ENCODE measurements at places on chromosomes 5 and 9. TPM values are rescaled to one million over a fixed set of nuclear protein-coding genes. Genes with fewer than 3 reads are reported as not detected.

GRCh38 chr5:171624396-171624795 is 161.2 kb upstream of the SMIM23 start:
- no peaks in the 10 kb centered on the region for H3K27me3 ChIP-seq
- DNase-seq = no peak
- no peak overlapping the region for H3K27ac ChIP-seq
- H3K4me1 ChIP-seq = peaks cover 9% of the 10 kb centered on the region

DNA sequence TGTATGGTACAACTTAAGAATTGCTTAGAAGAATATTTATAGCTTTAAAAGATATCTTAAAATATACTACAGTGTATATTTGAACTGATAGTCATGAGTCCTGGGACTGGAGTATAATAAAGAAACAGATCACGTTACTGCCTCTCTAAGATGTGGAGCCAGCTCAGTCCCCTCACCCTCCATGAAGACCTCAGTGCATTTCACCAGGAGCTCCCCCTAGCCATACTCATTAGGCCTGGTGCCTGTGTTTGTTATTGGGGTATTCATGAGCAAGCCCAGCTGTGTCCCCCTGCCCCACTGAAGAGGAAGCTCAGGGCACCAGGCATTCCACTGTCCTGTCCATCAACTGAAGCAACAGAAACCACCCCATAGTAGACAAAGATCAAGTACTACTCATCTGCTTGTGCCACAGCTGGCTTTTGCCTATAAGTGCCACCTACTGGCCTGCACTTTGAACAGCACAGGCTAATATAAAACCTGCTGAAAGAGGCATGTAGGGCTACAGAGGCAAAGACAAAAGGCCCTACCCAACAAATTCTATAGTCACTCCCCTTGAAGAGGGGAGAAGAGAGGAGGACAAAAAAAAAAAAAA is 850.2 kb upstream of the NUDT12 start:
- H3K27ac ChIP-seq = no peak overlapping the region
- no peak for DNase-seq
- no peaks in the 10 kb centered on the region for H3K36me3 ChIP-seq
- no peaks in the 10 kb centered on the region for H3K4me1 ChIP-seq

The BARHL1 gene
- total RNA-seq = not detected

The FAT2 gene
- 0.02 TPM for total RNA-seq

The SLC25A2 gene
- not detected for total RNA-seq

The PCDHGB3 gene
- total RNA-seq = 8.7 TPM

DNA sequence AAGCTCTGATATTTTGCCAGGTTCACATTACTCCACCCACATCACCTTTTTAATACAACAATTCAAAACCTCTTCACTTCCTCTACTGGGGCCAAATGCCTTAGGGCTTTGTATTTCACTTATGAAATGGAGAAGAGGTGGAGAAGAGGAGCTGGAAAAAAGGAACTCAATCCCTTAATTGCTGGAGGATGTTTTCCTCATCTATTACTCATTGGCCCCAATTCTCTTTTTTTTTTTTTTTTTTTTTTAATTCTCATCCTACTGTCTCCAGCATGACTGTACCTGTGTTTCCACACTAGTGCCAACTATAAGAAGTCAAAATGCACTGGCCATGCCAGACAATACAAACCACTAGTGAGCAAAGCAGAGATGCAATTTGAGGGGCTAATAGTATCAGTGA is 20.9 kb downstream of the FAM13B start:
- H3K36me3 ChIP-seq = no peaks in the 10 kb centered on the region
- no peaks in the 10 kb centered on the region for H3K27me3 ChIP-seq
- H3K4me3 ChIP-seq = no peak overlapping the region
- no peak overlapping the region for H3K27ac ChIP-seq

GRCh38 chr5:35060236-35060635 is 12.5 kb upstream of the AGXT2 start:
- no peaks in the 10 kb centered on the region for H3K4me1 ChIP-seq
- H3K27me3 ChIP-seq = no peaks in the 10 kb centered on the region
- no peak overlapping the region for H3K4me3 ChIP-seq

Measured in heart right ventricle (tissue), 16 donors.